GM13976 (cell line): ENCODE measurements at places on chromosomes 4 and X.
A peak's percentile ranks its signal among the peaks of the same experiment; 100 is the strongest.

DNA sequence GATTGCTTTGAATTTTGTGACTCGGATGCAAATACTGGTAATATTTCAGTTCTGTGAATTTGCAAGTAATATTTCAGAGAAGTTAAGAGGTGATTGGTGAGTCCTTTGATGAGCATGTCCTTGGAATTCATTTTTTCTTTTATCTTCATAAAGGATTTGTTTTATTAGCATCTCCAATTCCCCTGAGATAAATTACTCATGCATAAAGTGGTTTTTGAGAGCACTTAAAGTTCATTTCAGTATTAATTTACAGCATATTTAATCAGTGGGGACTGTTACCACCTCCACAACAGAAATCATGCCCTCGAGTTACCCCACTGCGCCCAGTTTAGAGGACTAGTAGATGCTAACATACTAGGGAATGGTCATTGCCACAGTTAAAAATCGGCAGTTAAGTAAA, 65.0 kb downstream of the ZFX start:
- no peak for DNase-seq

DNA sequence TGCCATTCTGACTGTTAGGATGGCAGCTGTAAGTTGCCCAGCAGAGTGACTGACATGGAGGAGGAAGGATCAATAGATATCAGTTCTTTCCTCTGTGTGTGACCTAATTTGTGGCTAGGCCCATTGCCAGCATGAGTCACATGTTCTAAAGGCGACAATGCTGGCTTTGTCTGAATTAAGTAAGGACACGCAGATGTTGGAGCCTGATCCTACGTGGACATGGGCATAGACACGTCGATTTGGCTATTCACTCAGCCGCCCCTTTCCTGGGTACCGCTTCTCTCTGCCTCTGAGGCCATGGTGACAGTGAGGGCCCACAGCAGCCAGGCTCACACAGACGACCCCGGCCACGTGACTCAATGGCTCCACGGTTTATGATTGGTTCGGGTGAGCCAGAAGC, 16.3 kb downstream of the PROM1 start:
- no peak for DNase-seq

- no peak for DNase-seq
These were observed 133.3 kb upstream of the SFRP2 start for GRCh38 chr4:153922148-153922547.

DNA sequence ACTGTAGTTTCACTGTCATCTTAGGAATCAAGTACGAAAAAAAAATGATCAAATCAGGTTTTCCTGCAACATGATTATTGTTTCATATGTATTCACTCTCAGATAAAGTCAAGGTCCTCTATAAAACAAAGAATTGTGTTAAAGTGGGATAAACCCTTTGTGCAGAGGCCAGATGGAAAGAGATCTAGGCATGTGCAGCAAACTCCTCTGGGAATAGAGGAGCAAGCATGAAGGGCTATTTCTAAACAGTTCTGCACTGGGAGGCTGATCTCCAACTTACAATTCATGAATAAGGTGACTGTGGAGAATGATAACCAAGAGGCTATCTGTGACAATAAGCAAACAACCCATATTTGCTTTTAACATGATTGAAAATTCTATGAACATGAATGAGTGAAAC, 2.4 kb upstream of the WDFY3 start:
- DNase-seq, result no peak

DNA sequence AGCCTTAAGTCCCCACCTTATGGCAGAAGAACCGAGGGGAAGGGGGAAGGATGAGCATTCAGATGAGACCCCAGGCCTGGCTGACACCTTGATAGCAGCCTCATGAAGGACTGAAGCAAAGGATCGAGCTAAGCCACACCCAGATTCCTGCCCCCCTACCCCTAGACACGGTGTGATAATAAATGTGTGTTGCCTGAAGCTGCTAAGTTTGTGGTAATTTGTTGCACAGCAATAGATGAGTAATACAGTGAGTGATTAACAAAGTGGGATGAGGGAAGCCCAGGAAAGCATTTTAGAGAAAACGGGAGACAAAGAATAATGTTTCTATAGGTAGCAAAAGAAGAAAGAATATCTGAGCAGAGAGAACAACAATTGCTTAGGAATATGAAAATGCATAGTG, 404.2 kb downstream of the MID1IP1 start:
- no peak for DNase-seq

DNA sequence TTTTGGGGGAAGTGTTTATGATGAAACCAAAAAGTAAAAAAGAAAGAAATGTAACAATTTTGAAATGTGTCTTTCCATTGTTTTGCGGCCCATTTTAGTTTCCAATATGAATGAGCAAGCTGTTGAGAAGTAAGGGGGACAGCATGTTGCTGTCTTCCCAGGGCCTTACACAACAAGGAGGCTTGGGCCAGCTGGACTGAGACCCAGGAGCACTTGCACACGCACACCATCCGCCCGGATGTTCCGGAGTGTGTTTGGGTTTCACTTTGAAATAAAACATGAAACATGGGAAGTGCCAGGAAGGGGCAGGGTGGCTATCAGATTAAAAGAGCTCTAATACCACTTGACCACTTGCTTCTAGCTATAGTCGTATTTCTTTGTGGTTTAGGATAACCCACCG, 144.4 kb downstream of the NHS start:
- no peak for DNase-seq

DNA sequence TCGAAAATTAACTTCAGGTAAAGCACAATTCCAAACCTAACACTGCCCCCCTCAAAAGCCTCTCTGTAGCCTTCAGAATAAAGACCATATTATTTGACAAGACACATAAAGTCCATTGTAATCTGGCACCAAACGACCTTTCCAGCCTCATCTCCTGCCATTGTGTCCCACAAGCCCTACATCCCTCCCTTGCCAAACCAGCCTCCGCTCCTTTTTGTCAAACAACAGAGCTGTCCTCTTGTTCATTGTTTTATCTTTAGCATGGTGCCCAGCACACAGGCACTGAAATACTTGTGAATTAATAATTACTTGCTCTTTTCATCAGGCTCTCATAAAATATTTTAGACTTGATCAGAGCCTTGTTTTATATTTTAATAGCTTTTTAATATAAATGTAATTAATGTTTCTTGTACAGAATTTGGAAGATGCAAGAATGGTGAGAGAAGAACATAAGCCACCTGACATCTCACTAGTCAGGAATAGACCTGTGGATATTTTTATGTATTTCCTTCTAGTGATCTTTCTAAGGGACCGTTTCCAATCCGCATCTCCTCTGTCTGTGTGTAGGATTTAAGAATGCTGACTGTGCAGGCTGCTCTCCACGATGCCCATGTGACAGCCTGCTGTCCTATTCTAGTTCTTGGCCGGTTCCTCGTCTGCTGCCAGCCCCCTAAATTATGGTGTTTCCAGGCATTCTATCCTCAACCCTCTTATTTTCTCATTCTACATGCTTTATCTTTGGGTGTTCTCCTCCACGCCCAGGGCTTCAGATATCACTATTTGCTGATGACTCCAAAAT, 3.0 kb upstream of the IRF2 start:
- DNase-seq, result no peak

DNA sequence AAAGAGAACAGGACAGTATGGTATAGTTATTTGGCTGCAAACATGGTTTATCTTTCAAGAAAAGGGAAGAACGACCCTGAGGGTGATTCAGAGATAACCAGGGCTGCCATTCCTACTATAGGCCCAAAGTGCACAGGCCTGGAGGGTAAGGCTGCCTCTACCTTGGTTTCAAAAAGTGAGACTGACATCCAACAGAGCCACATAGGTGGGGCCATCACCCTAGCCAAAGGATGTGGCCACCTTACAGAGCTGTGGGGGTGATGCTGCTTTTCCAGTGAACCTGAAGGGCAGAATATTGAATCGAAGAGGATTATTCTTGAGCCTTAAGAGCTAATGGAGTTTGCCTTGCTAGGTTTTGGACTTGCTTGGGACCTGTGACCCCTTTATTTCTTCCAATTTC, 15.7 kb downstream of the SH2D1A start:
- no peak for DNase-seq

DNA sequence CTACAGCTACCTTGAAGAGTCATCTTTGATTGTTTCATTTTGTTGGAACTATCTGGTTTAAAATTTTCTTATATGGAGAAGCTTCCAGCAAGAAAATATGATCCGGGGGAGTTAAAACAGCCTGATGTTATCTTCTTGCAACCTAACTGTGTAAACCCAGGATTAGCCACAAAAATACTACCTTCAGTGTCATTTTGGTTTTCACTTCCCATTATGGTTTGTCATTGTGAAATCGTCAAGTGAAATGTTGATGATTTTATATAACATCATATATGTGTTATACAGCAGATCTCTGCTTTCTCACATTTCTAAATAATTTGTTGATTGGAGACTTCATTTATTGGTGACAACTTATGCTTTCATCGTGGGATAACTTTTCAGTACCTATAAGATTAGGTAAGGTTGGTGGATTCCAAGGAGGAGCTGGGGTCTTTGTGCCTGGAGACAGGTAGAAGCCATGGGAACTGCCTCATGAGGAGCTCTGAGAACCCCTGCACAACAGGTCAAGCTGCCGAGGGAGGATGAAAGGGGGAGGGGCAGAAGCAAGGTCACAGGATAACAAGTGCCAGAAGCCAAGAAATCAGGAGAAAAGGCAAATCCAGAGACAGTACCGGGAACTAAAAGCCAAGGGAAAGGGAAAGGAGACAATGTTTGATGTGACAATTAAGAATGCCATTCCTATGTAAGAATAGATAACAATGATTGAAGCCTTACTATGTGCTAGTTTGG, 7.2 kb downstream of the ARHGAP24 start:
- no peak for DNase-seq

DNA sequence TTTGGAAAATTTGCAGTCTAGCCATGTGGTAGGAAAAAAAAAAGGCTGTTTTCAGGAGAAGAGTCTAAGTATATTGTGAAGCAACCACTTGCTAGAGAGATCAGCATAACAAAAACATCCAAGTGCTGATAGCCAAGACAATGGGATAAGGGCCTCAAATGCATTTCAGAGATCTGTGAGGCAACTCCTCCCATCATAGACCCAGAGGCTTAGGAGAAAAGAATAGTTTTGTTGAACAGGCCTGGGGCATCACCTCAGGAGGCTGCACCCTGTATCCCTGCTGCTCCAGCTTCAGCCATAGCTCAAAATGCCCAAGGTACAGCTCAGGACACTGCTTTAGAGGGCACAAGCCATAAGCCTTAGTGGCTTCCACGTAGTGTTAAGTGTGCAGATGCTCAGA, 13.6 kb upstream of the GPR174 start:
- no peak for DNase-seq

GRCh38 chr4:78069859-78070258, 12.7 kb downstream of the FRAS1 start:
- DNase-seq, result no peak

GRCh38 chr4:121236353-121237068, 72.4 kb upstream of the TNIP3 start:
- DNase-seq, result no peak

- no peak for DNase-seq
These were observed 16.8 kb downstream of the MEPE start for GRCh38 chr4:87849612-87850011.

DNA sequence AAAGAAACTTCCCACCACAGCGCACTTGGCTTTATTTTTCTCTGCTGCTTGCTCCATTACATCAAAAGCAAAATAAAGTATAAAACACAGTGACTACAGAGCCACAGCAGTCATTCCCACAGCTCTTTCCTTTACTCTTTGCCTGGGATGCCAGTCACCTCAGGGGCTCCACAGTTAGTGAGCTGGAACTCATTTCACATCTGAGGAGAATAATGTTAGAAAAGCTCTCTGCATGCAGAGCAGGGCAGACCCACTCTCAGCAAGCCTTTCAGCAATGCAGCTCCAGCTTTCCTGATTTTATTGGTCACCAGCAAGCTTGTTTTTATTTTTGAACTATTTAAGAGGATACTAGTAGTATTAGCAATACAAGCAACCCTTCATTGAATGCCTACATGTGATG, 13.8 kb downstream of the GRXCR1 start:
- DNase-seq, result no peak

DNA sequence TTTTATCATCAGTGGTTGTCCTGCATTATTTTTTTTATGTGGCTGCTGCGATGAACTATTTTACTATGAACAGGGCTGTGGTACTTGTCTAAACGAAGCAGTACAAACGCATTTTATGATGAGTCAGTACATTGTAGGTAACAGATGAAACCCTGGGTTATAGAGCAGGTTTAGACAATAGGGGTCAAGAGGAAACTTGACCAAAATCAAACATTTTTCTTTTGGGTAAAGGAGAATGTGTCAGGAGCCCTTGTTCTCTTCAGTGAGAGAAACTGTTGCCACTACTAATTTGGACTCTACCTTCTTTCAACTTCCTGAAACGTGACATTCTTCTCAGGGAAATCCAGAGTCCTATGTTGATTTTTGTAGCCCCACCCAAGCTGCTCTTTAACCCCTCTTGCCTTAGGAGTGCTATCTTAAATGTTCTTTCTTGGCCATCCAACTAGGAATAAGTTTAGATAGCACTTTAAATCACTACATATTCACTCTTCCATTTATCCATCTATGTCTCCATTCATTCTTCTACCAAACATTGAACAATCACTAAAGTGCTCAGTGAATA, 415.8 kb upstream of the NR3C2 start:
- DNase-seq, result no peak

DNA sequence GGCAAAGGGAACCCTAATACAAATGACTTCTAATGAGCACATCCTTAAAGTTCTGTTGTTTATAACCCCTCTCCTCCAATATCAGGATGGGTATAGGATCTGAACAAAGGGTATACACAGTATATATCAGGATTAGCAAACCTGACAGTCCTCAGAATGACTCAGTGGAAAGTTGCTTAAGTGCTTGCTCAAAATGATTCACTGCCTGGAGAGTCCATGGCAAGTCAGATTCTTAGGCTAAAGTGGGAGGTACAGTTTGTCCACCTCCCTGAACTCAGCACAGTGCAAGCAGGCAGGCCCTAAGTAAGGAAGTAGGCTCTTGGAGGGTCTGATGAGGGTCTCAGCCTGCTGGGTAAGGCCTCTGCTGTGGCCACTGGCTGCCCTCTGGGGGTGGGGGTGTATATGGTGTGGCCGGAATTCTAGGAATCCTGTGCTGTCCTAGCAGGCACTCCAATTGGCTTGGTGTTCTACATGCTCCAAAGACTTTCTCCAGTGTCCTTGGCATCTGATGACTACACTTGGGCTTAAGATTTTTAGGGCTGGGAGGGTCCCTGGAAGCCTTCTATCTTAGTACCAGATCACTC, 54.3 kb downstream of the CHRDL1 start:
- DNase-seq, result no peak

GRCh38 chrX:130173190-130173895, 1.6 kb downstream of the RAB33A start:
- DNase-seq, result peak; percentile 69

- DNase-seq, result no peak
These were observed 34.7 kb downstream of the SORCS2 start for GRCh38 chr4:7227008-7227407.

DNA sequence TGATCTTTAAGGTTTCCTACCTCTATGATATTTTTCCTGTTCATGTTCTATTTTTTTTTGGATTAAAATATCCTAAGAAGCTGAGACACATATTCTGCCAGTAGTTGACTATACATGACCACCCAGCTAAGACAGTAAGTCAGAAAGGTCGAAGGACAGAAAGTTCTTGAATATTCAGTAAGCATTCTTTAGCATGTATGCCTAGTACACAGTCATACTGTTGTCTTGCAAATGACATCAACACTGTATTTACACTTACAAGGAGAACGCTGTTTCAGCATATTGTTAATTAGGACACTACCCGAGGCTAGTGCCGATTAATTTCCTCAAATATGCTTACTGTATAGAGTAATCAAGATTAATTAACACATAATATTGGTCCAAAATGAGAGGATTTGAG, 300.6 kb downstream of the STIM2 start:
- DNase-seq, result no peak
